ENCODE measurements at places on chromosomes 7 and 10. TPM values are rescaled to one million over a fixed set of nuclear protein-coding genes. Genes with fewer than 3 reads are reported as not detected.
A peak's percentile ranks its signal among the peaks of the same experiment; 100 is the strongest.

TLX1 gene
- not detected for total RNA-seq

TRIM50 gene
- not detected for total RNA-seq

UMAD1 gene
- total RNA-seq, result 11.3 TPM

FXYD4 gene
- 0.97 TPM for total RNA-seq

PNLIP gene
- total RNA-seq, result not detected

TFPI2 gene
- 2.7 TPM for total RNA-seq

ZNF804B gene
- total RNA-seq, result 0.23 TPM

CALML5 gene
- total RNA-seq, result not detected

DNA sequence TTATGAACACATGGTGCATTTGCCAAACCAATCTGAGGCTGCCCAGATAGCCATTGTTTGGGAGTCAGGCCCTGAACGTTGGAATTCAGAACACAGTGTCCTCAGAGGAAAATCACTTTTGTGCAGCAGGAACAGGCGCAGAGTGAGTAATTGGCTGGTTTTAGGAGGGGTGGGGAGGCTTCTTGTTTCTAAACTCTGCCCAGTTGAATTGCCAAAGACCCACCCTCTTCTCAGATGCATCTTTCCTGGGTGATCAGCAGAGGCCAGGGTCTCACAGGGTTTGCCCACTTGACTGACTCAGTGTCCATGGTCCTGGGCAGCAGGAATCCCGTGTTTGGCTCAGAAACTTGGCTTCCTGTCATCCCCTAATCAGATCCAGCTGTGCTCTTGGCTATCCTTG lies 24.3 kb downstream of the PRLHR start:
- H3K27me3 ChIP-seq, result peaks cover 1% of the 10 kb centered on the region
- no peak overlapping the region for H3K4me3 ChIP-seq
- no peaks in the 10 kb centered on the region for H3K4me1 ChIP-seq
- DNase-seq, result no peak

DNA sequence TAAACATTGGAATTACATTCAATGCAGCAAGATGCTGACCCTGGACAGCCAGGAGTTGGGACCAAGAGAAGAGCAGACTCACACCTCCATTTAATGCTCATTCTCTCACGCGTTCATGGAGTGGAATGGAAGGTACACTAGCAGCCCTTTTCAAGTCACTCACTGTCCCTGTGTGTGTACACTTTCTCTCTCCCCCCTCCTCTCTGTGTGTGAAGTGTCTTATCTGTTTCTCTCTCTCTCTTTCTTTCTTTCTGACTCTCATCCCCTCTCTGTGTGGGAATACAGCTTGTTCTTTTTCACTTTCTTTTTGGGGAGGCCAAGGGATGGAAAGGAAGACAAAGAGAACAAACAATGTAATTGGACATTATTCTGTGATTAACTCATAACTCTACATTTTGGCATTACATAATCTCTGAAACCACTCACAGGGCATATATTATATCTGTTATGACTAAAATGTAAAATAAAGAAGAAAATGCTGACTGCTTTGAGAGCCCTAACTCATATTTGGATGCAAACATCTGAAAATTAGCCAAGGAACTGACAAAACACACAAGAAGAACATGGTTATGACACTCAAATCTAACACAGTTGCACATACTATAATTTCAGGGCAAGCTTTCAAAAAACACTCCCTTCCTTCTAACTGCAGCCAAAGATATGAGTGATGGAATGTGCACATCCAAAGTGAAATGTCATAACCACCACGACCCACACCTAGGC lies 188.8 kb downstream of the PARD3 start:
- H3K27ac ChIP-seq, result no peak overlapping the region
- no peaks in the 10 kb centered on the region for H3K36me3 ChIP-seq
- H3K4me3 ChIP-seq, result no peak overlapping the region
- H3K27me3 ChIP-seq, result no peaks in the 10 kb centered on the region
- no peak for DNase-seq
- H3K4me1 ChIP-seq, result peaks cover 3% of the 10 kb centered on the region

- no peaks in the 10 kb centered on the region for H3K36me3 ChIP-seq
- DNase-seq, result no peak
- peaks cover 20% of the 10 kb centered on the region for H3K4me1 ChIP-seq
- H3K27ac ChIP-seq, result no peak overlapping the region
Measured at GRCh38 chr10:21401196-21401595, 124.3 kb downstream of the SKIDA1 start.

DNA sequence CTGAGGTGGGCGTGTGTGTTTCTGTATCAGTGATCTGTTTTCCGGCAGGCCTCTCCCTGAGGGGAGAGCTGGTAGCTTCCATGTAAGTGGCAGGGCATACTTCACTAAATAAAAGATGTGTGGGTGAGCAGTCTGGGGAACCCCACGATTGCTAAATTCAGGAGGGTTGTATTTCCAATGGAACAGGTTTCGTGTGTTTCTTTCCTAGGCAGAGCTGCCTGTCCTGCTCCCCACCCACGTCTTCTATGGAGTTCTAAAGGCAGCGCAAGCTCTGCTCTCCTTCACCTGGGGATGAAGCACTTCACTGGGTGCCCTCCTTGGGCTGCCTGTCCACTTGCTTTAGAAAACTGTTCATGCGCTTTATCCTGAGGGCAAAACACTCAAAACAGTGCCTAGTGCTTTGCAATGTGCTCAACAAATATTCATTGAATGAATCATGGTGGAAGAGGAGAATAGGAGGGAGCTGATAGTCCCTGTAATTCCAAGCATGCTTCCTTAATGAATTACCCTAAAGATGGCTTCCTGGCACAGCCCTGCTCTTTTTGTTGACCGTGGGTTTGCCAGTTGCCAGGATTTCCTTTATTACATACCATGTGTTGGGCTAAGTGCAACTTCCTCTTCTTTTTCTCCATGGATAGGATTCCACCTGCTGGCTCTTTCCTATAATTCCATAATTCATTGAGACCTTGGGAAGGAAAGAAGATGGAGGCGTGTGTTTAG lies 50.6 kb upstream of the SRPK2 start:
- H3K36me3 ChIP-seq, result no peaks in the 10 kb centered on the region
- no peak overlapping the region for H3K4me3 ChIP-seq
- H3K27ac ChIP-seq, result no peak overlapping the region
- H3K4me1 ChIP-seq, result no peaks in the 10 kb centered on the region

GRCh38 chr7:94422827-94423460 lies 28.2 kb downstream of the COL1A2 start:
- no peak for DNase-seq

GRCh38 chr7:139566736-139567646 lies 43.5 kb downstream of the CLEC2L start:
- no peak overlapping the region for H3K4me3 ChIP-seq
- H3K36me3 ChIP-seq, result peaks cover 52% of the 10 kb centered on the region
- H3K27me3 ChIP-seq, result no peaks in the 10 kb centered on the region
- peaks cover 32% of the 10 kb centered on the region for H3K4me1 ChIP-seq
- no peak overlapping the region for H3K27ac ChIP-seq

DNA sequence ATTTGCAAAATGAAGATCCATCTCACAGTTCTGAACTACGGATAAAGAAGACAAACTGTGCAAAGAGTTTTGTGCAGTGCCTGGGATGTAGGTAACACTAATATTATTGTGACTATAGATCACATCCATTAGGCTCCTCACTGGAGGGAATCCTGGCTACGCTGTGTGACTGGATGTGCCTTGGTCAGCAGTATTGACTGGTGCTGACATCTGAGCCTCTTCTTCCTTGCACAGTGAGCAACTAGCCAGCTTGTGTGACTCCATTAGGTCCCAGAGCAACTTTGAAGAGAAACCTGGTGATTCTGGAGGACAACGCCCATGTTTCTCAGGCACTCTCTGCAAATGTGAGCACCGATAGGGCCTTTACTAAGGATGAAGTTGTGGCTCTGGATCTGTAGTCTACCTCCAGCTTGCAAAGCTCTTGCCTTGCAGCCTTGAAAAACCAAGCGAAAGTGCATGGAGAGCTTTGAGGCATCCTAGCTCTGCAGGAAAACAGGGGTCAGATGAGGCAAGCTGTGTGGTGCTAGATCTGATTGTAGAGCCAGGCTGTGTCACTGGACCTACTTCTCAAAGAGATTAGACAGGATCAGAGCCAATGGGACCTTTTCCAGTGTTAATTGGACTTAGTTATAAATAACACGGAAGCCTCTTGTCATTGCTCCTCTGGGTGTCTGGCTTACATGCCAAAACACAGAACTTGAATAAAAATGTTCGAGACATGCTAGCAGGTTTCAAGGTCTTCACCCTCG lies 303.6 kb upstream of the LYZL1 start:
- no peak for DNase-seq
- no peaks in the 10 kb centered on the region for H3K36me3 ChIP-seq
- H3K4me3 ChIP-seq, result no peak overlapping the region
- no peak overlapping the region for H3K27ac ChIP-seq
- no peaks in the 10 kb centered on the region for H3K27me3 ChIP-seq

GRCh38 chr7:44471850-44472249 lies 18.6 kb downstream of the NUDCD3 start:
- H3K27me3 ChIP-seq, result no peaks in the 10 kb centered on the region
- peaks cover 6% of the 10 kb centered on the region for H3K4me1 ChIP-seq
- H3K27ac ChIP-seq, result no peak overlapping the region

- no peak overlapping the region for H3K27ac ChIP-seq
- H3K36me3 ChIP-seq, result no peaks in the 10 kb centered on the region
- peak; percentile 91 for DNase-seq
- H3K4me3 ChIP-seq, result no peak overlapping the region
Measured at GRCh38 chr7:151315038-151315655, 26.5 kb upstream of the NUB1 start.

DNA sequence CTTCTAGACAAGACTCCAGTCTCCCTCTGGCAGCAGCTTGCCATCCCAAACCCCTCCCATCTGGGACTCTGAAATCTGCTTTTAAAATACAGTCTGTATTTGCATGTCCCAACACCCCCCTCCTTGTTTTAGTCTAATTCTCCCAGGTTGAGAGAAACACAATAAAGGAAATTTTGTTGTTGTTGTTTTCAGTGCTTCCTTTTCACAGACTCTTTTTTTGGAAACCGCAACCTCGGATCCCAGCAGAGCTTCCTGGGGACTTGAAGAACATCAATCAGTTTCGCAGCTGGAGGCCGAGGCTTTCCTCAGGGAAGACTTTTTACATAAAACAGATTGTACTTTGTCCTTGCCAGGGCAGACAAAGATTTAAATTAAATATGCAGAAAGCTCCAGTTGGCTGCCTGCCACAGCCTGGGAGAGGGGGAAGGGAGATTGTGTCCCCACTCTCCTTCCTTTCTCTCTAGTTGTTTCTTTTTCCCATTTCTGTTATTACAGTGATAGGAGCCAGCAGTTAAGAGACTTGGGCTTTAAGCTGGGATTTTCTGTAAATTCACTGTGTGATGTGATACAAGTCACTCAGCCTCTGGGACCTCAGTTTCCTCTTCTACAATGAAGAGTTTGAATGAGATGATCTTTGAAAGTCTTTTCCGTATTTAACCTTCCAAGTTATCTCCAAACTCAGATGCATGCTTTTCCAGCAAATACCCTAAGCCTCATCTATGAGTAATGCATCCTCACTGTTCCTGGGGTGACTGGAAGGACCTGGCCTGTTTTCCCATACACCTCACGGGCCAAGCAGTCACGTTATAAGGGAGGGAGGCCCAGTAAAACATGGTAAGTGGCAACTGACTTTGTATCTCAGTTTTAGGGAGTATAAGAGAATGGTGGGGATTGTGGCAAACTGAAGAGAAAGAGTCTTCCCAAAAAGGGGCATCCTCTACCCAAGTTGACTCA lies 192.3 kb downstream of the REEP3 start:
- H3K27ac ChIP-seq, result peak overlapping the region; percentile 87
- DNase-seq, result peak; percentile 96
- H3K4me1 ChIP-seq, result peaks cover 15% of the 10 kb centered on the region
- H3K27me3 ChIP-seq, result no peaks in the 10 kb centered on the region
- H3K4me3 ChIP-seq, result peak overlapping the region; percentile 53

GRCh38 chr10:112973046-112973445 lies 23.0 kb downstream of the TCF7L2 start:
- no peaks in the 10 kb centered on the region for H3K27me3 ChIP-seq
- peaks cover 9% of the 10 kb centered on the region for H3K4me1 ChIP-seq
- no peak overlapping the region for H3K27ac ChIP-seq

GRCh38 chr7:4211261-4211660 lies 470.8 kb upstream of the FOXK1 start:
- DNase-seq, result no peak
- no peaks in the 10 kb centered on the region for H3K36me3 ChIP-seq
- H3K4me3 ChIP-seq, result no peak overlapping the region
- peaks cover 3% of the 10 kb centered on the region for H3K4me1 ChIP-seq
- no peaks in the 10 kb centered on the region for H3K27me3 ChIP-seq

- no peaks in the 10 kb centered on the region for H3K4me1 ChIP-seq
- no peaks in the 10 kb centered on the region for H3K36me3 ChIP-seq
- no peaks in the 10 kb centered on the region for H3K27me3 ChIP-seq
- H3K4me3 ChIP-seq, result no peak overlapping the region
- no peak for DNase-seq
Measured at GRCh38 chr10:24984906-24985305, 31.1 kb downstream of the ENKUR start.

- peak overlapping the region; percentile 5 for H3K4me3 ChIP-seq
- DNase-seq, result no peak
- peaks cover 13% of the 10 kb centered on the region for H3K4me1 ChIP-seq
- H3K27me3 ChIP-seq, result no peaks in the 10 kb centered on the region
- H3K36me3 ChIP-seq, result peaks cover 22% of the 10 kb centered on the region
- H3K27ac ChIP-seq, result no peak overlapping the region
Measured at GRCh38 chr10:86862786-86863483, 94.5 kb downstream of the MMRN2 start.

DNA sequence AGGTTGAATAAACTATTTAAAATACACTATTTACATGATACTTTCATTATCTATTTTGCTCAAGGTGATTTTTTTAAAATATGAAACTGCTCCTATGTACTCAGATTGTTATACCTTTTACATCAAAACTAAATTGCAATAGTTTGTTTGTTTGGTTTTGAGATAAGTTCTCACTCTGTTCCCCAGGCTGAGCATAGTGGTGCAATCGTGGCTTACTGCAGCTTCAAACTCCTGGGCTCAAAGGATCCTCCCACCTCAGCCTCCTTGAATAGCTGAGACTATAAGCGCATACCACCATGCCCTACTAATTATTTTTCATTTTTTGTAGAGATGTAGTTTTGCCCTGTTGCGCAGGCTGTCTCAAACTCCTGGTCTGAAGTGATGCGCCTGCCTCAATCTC lies 12.7 kb downstream of the TAS2R60 start:
- H3K27me3 ChIP-seq, result no peaks in the 10 kb centered on the region
- H3K4me3 ChIP-seq, result no peak overlapping the region
- H3K36me3 ChIP-seq, result no peaks in the 10 kb centered on the region
- H3K27ac ChIP-seq, result no peak overlapping the region

Measured in endodermal cell (in vitro differentiated cells).